ENCODE measurements at places on chromosomes 7 and 10.

DNA sequence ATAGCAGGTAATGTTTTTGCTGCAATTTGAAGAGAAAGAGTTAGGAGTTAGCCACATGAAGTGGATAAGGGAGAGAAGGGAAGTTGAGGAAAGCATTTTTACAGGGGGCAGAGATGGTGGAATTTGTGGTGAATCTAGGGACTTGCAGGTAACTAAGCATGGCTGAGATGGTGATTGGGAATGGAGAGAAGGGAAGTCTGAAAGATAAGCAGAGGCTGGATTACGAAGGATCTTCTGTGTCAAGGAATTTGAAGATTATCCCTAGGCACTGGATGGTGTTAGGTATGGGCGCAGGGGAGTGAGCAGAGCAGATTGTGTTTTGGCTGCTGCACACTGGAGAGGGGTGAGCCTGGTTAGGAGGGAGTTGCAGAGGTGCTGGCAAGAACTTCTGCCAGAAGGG, 25.3 kb downstream of the ZRANB1 start:
- H3K27ac ChIP-seq, result no peak overlapping the region
- no peak for DNase-seq
- peaks cover 12% of the 10 kb centered on the region for H3K36me3 ChIP-seq

- H3K27ac ChIP-seq, result no peak overlapping the region
- no peak for DNase-seq
- no peak overlapping the region for H3K4me3 ChIP-seq
- no peaks in the 10 kb centered on the region for H3K27me3 ChIP-seq
These were observed 49.6 kb downstream of the CYCS start for GRCh38 chr7:25075459-25075858.

DNA sequence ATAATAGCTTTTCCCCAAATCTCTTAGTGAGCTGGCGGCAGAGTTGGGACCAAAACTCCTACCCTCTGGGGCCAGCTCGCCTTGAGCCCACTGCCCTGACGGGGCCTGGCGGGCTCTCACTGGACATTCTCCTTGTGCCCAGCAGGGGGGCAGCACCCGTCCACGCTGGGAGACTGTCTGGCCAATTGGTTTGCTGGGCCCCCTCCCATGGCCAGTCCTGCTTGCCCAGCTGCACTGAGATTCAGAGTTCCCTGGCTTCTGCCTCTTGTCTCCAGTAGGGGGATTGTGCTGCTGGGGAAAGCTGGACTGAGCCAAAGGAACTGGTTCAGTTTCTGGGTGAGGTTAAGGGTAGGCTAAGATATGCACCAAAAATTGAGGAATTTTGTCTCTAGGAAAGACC, 59.8 kb downstream of the RAMP3 start:
- no peaks in the 10 kb centered on the region for H3K4me1 ChIP-seq
- no peaks in the 10 kb centered on the region for H3K36me3 ChIP-seq
- H3K4me3 ChIP-seq, result no peak overlapping the region
- H3K27me3 ChIP-seq, result no peaks in the 10 kb centered on the region
- H3K27ac ChIP-seq, result no peak overlapping the region
- no peak for DNase-seq

DNA sequence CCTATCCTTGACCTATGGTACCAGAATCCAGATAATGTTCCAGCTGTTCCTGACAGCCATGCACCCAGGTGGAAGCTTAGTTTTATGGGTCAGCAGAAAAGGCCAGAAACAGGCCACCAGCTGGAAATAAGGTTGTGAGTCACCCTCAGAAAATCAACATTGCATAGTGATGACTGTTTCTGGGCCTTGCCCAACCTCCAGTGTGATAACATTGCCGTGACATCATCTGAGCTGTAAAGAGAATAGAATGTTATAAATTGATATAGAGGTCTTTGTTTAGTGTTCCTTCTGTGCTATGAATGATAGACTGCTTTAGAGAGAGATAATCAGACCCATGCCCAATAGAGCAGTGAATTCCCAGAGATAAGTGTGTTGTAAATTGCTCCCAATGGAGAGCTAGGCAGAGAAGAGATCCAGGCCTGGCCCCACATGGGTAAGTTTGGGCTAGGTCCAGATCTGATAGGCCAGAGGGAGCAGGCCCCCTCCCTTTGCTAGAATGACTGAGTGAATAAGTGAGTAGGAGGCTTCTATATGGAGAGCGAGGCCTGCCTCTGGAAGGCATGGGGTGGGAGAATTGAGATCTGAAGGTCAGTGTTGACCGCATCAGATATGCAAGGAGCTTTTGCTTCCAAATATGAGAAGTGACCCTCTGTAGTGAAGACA, 14.2 kb upstream of the HPS1 start:
- H3K27ac ChIP-seq, result no peak overlapping the region
- peaks cover 6% of the 10 kb centered on the region for H3K4me1 ChIP-seq
- H3K4me3 ChIP-seq, result no peak overlapping the region
- H3K36me3 ChIP-seq, result no peaks in the 10 kb centered on the region
- DNase-seq, result no peak

- H3K4me3 ChIP-seq, result peak overlapping the region; percentile 92
- peaks cover 10% of the 10 kb centered on the region for H3K4me1 ChIP-seq
- peak; percentile 86 for DNase-seq
- no peaks in the 10 kb centered on the region for H3K36me3 ChIP-seq
These were observed 765 bp downstream of the PFKFB3 start for GRCh38 chr10:6203331-6204062.

All from H1 (cell line).